ENCODE measurements at places on chromosomes 1 and 21.

DNA sequence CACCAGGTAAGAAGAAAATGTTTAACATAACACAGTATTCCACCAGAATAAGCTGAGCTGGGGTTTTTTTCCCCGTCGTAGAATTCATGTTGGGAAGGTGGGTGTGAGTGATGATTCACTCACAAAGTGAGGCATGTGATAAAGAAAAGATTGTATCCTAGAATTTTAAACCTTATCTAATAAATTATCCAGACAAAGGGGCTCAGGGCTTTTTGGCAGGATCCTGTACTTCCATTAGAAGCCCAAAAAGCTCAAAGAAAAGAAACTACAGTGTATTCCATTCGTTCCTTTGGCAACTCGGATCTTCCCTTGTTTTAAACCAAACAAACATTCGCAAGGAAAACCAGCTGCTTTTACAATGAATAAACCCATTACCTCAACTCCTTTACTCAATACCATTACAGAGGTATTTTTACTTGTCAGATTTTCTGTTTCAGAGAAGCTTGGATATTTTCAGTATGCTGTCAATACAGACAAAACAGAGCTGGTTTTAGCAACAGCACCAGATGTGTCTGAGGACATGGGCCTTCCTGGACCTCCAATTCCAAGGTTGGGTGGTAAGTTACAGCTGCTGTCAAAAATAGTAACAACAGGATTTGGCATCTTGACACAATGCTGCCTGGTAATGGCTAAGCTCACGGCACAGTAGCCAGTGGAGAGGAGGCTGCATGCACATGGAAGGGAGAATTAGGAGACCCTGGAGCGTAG is 159.9 kb upstream of the RUNX1 start:
- no peak for DNase-seq

DNA sequence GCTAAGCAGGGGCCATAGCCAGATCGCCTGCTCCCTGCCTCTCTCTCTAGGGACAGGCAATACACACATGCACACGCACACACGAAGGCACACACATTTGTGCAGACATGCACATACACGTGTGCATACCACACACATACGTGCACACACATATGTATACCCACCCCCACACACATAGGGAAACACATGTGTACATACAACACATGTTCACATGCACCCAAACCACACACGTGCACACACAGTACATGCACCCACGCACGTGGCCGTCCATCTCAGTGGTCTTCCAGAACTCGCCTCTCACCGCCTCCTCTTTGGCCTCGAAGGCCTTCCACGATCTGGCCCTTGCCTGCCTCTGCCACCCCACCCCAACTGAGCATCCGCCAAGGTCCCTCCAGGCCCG is 25.3 kb upstream of the PEX10 start:
- no peak for DNase-seq

GRCh38 chr1:93810316-93810715 is 68.7 kb downstream of the DNTTIP2 start:
- no peak for DNase-seq

DNA sequence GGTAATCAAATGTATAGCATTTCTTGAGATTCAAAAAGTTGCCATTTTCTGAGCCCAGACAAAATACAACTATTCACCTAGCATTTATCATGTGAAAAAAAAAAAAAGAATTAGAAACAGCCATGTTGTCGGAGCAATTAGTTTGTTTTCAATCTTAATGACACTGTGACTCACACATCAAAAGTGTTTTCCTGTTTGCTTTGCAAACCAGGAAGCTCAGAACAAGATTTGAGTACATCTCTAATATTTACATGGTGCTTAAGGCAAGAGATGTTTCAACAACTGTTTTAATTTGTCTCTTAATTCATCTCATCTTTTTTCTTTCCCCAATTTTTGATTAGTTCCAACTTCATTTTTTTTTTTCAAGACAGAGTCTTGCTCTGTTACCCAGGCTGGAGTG is 62.5 kb upstream of the CAPZB start:
- no peak for DNase-seq

- no peak for DNase-seq
Observed at GRCh38 chr1:239008568-239008967, 377.8 kb upstream of the CHRM3 start.

GRCh38 chr1:53918343-53918742 is 24.4 kb downstream of the DIO1 start:
- DNase-seq = no peak
